ENCODE measurements at places on chromosomes 7 and 10.

GRCh38 chr10:45377858-45378257, 3.8 kb downstream of the ALOX5 start:
- no peak for DNase-seq

- no peak for DNase-seq
These were observed 25.8 kb upstream of the LANCL2 start for GRCh38 chr7:55339033-55340000.

DNA sequence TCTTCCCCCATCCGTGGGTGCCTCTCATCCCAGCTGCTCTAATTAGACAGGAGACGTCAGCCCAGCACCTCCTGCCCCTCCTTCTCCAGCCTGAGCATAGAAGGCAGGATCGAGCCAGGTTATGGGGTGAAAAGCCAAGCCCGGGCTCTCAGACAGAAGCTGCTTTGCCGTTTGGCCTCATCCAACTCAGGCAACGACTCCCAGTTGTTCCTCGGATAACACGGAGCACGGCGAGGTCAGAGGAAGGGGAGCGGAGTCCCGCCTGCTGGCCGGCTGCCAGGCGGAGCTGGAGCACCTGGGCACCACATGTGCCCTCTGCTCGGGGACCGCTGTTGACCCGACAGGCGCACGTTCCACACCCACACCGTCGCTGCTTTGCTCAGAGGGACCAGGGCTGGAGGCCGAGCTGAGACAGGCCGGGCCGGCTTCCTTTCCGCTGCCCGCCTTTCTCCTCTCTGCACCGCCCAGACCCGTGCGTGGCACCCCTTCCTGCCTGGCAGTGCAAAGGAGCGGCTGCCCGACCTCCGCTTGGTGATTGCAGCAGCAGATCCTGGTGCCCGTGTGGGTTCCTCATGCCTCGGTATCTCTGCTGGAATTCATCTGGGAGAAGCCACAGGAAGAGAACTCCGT, 21.6 kb upstream of the UNCX start:
- DNase-seq = no peak

DNA sequence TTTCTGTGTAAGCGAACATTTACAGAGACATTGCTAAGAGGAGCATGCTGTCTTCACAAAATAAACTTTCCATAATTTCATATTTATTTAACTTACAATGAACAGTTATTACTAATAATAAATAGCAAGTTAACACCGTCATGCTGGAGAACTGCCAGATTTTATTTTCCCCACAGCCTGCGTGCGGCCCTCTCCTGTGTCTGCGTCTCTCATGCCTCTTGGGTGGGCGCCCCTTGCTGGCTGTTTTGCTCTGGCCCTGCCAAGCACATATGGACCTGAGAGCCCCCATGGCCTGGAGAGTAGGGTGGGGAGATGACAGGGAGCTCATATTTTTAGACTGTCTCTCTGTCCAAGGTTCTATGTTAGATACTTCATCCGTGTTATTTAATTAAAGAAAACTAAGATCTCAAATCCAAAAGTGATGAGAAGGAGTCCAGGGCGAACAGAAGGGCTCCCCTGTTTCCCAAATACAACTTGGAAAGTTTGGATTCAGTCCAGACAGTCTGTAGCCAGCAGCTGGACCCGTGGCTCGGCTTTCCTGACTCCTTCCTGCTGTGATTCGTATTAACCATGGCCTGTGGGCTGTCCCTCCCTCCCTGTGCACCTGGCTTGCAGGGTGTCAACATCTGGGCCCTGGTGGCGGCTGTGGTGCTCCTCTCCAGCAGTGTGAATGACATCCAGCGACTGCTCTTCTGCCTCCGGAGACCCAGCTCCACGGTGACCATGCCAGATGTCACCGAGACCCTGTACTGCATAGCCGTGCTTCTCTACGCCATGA, 20.5 kb downstream of the FBH1 start:
- DNase-seq = no peak

GRCh38 chr7:151704960-151705635, 171.8 kb downstream of the PRKAG2 start:
- no peak for DNase-seq

Measured in mucosa of gallbladder (tissue), 1 donor.